LHCN-M2 (cell line): ENCODE measurements at places on chromosomes 5 and 9.

GRCh38 chr9:126661521-126662251 is 48.0 kb downstream of the LMX1B start:
- DNase-seq, result peak; percentile 10

- DNase-seq, result peak; percentile 13
Measured at GRCh38 chr5:38948501-38948900, 102.7 kb downstream of the OSMR start.

GRCh38 chr9:3507395-3508077 is 18.3 kb downstream of the RFX3 start:
- no peak for DNase-seq

DNA sequence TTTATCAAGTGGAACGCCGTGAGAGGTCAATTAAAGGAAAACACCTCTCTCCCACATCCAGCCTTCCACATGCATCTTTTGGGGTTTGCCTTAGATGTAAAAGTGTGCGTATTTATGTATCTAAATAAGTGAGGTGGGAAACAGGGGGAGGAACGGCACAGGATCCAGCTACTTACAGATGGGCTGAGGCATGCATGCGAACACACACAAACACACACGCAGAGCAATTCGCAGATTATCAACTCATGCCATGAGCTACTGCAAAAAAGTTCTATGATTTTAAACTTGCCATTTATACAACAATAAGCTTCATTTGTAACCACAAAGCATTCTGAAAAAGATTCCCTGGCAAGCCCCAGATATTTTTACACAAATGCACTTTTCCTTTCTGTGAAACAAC is 242.1 kb downstream of the BNC2 start:
- DNase-seq, result no peak

DNA sequence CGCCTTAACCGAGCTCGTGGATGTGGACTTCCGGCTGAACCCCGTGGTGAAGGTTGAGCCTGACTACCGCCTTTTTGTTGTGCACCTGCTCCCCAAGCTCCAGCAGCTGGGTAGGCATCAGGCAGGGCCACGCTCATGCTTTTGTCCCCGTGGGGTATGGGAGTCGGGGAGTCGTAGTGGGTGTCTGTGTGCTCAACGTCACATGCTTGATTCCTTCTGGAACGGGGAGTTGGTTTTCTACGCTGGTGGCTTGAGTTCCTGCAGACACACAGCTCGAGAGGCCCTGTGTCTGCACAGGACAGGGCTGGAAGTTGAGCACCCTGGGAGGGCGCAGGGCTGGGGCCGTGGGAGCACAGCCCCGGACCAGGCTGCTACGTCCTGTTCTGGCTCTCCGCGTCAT is 8.0 kb downstream of the CEP72 start:
- no peak for DNase-seq
